NCI-H524 treated with DMSO at 0.1 percent for 48 hours (cell line): ENCODE measurements at places on chromosomes 7 and 10.

DNA sequence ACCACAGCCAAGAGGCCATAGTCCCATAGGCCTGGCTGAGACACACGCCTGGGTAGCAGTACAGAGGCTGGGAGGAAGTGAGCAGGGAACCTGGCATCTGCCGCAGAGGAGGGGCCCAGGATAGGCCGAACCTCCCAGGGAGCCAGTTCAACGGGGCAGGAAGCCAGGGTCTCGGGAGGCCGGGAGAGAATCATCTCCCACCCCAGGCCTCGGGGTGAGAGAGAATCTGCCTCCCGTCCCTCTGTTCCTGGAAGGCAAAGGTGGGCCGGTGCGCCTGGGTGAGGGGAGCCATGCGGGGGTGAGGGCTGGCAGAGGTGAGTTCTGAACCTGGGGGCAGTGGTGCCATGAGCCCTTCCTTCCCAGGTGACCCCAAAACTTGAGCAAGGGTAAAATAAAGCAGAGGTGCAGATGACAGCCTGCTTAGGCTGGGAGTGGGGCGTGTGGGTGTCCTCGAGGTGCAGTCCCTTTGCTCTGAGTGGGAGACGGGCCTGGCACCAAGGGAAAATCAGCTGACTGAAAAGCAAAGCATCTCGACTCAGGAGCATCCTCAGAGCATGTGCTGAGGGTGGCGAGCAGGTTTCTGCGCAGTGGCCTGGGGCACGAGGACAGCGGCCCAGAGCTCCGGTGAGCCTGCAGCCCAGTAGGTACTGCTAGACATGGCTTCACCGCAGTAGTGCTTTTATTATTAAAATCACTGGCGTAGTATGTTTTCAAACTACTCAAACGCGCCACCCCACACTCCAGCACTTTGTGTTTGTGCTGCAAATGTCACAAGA, 15.5 kb downstream of the AGAP3 start:
- no peak for DNase-seq

GRCh38 chr7:90836937-90837336, 240.8 kb downstream of the CDK14 start:
- DNase-seq = no peak

GRCh38 chr10:63866747-63867140, 345.5 kb downstream of the REEP3 start:
- no peak for DNase-seq

- no peak for DNase-seq
Observed at GRCh38 chr7:158811461-158811860, 17.8 kb downstream of the ESYT2 start.

- no peak for DNase-seq
Observed at GRCh38 chr10:68595513-68595912, 35.4 kb downstream of the TET1 start.

DNA sequence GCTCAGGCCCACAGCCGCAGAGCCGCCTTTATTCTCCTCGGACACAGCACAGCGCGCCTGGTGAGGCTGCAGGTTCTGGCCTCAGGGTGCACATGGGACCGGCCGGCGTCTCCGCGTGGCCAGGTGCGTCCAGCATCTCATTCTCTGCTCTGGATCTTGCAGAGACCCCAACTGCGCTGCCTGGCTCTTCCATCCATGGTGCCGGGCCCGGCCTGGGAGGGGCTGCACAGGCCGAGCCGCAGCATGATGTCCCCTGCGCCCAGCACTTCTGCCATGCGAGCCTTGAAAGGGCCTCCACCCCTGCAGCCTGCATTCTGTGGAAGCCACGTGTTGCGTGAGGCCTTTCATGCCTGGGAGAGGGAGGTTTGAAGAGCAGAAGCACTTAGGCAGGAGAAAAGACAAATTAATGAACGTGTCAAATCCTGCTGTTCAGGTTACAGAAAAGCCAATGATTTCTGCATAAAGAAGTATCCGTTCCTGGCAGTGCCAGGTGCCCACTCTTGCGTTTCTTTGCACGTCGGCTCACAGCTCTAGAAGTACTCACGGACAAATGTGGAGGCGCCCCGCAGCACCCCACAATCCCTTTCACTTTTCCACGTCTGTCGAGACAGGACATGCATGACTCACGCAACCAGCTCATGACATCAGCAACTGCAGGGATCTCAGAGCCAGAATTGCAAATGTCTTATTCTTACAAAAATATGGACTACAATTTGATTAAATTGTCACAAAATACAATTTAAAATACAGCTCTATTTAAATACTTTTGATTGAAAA, 571.4 kb downstream of the DNAJB6 start:
- DNase-seq = no peak

DNA sequence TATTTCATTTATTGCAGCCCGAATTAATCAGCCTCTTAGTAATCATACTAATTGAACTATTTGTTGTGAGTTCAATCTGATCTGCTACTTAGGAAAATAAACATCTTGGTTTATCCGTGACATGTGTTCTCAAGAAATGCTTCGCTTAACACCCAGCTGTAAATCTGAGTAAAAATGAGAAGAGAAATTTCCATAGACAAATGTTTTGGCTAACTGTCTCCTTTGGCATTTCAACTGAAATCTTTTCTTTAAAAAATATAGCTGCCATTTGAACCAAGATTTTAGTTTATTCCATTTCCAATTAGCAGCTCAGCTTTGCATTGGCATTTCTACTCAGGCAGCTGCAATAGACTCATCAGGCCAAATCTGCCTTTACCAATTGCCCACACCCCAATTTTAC, 180.5 kb upstream of the PTER start:
- DNase-seq = no peak

DNA sequence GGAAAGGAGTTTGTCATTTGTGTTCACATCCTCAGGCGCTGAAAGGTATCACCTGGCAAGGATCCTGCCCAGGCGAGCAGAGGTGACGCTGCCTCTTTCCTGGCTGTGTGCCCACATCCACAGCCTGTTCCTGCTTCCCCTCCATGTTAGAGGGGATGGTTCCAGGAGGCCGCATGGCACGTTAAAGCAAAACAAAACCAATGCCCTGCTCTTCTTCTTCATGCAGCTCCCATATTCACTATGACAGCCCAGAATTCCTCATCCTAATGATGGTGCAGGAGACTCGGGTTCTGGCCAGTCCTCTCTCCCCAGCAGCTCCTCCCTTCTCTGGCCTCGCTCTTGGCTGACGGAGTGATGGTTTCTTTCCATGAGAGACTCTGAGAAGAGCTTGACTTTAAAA, 678.5 kb upstream of the ANKRD30A start:
- no peak for DNase-seq

GRCh38 chr10:5746197-5746596, 61.6 kb downstream of the TASOR2 start:
- DNase-seq = no peak

DNA sequence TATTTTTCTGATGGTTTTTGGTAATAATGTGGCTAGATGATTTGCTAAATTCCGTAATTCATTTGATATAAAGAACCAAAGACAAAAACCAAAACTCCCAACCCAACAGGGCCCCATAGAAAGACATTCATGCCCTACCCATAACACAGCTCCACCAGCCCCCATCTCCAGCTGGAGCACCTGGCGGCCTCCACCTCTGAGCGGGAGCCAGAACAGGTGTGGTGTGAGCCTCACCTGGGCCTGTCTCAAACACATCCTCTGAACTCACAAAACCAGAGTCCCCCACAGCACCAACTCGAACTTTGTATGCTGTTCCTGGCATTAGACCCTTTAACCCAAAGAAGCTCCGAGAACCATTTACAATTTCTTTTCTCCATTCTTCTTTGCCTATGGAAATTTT, 36.5 kb upstream of the LAMB4 start:
- no peak for DNase-seq

DNA sequence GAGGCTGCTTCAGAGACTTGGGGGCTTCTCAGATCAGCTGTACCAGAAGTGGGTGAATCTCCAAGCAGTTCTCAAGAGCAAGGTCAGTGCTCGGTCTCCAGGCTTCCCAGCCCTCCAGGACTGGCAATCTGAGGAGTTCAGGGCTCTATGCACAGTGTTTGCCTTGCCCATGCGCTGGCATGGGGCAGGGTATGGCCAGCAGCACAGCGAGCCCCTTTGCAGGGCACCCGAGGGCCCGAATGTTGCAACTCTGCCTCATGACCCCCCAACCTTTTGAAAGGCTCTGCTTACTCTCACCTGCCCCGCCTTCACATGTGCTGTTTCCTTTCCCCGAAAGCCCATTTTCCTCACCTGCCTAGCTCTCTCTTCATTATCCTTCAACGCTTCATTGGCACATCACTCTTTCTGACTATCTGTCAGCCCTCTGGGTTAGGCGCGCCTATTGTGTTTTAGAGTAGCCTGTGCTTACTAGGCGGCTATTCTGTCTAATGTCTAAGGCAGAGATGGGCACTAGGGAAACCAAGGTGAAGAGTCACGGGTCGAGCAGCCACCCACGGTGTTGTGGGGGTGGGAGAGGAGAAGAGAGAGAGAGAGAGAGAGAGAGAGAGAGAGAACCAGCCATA, 83.6 kb downstream of the WDFY4 start:
- DNase-seq = no peak

DNA sequence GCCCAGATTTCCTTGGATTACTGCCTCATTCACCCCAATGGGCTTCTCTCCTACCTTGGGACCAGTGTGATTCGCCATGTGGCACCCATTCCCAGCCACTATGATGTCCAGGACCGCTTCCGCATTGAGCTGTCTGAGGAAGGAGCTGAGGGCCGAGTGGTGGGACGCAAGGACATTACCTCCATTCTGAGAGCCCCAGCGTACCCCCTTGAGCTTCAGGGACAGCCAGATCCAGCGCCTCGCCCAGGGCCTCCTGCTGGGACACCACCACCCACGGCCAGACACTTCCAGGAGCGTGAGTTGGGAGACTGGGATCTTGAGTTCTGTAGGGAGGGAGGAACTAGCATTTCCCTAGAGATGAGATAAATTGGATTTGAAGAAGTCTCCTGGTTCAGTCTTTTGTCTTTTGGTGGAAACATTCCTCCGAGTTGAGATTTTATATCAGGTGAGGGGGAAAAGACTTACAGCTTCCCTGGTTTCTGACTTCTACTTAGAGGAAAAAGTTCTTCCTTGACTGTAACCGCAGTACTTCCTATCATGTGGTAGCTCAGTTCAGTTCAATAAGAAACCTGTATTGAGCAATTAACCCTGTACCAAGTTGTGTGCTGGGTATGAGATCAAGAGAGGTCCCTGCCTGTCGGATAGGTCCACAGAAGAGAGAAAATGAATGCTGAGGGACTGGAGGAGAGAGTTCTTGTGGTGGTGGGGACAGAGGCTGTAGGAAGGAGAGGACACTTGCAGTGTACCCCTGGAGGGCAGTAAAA, 1.3 kb downstream of the MOSPD3 start:
- DNase-seq = no peak

DNA sequence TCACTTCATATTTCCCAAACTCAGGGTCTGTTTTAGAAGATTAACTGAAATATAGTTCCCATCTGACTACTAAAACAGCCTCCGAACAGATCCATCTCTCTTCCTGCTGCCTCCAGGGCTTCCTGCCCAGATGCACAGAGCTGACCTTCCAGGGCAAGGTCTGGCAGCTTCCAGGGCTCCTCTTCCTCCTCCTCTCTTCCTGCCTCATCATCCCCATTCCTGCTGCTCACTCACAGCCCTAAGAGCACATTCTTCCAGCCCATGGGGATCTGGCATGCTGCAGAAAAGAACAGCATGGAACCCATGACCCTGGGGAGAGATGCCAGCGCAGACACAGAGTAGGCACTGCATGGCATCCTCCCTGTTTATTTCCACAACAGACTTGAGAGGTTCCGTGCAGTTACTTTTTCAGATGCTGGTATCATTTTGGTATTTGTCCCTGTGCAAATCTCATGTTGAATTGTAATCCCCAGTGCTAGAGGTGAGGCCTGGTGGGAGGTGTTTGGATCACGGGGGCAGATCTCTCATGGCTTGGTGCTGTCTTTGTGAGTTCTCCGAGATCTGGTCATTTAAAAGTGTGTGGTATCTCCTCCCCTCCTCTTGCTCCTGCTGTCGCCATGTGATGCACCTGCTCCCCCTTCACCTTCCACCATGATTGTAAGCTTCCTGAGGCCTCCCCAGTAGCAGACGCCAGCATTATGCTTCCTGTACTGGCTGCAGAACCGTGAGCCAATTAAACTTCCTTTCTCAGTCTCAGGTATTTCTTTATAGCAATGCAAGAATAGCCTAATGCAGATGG, 4.4 kb downstream of the PKD1L1 start:
- no peak for DNase-seq

GRCh38 chr10:22854935-22855421, 72.9 kb upstream of the ARMC3 start:
- no peak for DNase-seq

GRCh38 chr10:114387784-114388183, 16.5 kb downstream of the AFAP1L2 start:
- DNase-seq = no peak

DNA sequence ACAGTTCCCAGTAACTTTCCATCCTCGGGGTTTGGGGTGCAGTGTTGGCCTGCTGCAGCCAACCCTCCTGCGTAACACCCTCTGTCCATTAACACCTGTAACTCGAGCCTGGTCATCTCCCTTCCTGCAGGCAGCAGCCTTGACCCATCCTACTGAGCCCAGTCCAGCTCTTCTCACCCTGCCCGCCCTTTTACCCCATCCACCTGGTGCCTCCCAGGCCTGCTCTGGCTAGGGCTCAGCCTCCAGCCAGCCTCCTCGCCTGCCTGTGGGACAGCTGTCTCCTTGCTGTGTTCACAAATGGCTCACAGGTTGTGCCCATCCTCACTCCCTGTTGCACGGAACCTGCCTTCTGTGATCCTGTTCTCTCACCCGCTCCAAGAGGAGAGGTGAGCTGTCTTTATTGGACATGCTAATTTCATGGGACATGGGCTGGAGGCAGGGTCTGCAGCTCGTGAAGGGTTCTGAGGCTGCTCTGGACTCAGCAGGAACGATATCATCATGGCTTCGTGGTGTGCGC, 277.2 kb upstream of the TCERG1L start:
- no peak for DNase-seq

- no peak for DNase-seq
Observed at GRCh38 chr7:41731493-41732435, 28.9 kb upstream of the INHBA start.

GRCh38 chr10:17816199-17816598, 7.1 kb downstream of the MRC1 start:
- no peak for DNase-seq

- no peak for DNase-seq
Observed at GRCh38 chr7:111775206-111775605, 212.9 kb upstream of the IMMP2L start.

DNA sequence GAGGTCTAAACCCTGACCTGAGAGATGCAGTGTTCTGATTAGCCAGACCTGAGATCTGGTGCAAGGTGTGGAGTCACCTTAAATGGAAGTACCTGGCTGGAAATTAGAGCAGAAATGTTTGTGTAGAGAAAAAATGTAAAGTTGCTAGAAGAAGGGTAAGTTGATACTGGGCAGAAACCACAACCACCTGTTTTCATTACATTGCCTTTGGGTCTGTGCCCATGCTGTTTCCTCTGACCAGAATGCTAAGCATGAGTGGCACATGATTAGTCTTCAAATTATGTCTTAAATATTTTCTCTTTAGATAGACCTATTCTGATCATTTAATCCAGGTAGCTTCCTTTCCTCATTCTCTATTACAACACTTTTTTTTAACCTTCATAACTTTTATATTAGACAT, 69.0 kb downstream of the CASD1 start:
- no peak for DNase-seq

GRCh38 chr7:19587291-19587690, 121.5 kb downstream of the POLR1F start:
- DNase-seq = no peak

GRCh38 chr10:72020914-72021809, 57.0 kb downstream of the CHST3 start:
- DNase-seq = no peak
